Left renal pelvis (tissue), 4 donors: ENCODE measurements at places on chromosomes 1 and 21.

GRCh38 chr1:221274373-221274772 is 395.1 kb downstream of the HLX start:
- no peak for DNase-seq

DNA sequence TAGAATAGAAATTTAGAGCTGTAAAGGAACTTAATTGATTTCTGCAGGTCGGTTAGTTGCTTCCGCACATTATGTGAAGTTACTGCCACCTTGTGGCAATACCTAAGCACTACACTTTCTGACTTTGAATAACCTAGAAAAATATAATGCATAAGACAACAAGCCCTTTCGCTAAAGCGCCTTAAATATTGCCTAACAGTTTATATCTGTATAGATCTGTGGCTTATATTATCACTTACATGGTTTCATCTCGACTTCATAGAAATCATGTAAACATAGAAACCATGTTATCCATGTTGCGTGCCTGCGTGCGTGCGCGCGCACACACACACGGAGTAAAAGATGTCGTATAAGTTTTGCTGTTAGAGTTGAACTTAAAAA is 10.9 kb upstream of the IFI16 start:
- DNase-seq = peak; percentile 61

DNA sequence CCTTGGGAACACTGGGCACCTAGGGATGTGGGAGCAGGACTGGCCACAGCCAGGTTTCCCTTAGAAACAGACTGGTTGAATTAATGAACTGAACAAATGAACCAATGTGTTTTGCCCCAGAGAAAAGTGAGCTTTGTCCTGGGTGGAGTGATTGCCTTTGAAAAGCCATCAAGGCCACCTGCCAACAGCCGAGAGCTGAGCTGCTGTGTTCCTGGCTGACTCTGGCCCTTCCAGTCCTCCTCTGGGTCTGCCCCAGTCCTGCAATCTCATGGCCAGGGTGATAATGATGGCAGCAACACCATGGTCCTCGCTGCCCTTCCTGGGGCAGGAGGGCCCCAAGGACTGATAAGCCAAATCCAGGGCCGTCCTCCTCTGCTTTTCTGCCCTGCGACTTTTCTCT is 18.2 kb upstream of the GJA9 start:
- DNase-seq = no peak

DNA sequence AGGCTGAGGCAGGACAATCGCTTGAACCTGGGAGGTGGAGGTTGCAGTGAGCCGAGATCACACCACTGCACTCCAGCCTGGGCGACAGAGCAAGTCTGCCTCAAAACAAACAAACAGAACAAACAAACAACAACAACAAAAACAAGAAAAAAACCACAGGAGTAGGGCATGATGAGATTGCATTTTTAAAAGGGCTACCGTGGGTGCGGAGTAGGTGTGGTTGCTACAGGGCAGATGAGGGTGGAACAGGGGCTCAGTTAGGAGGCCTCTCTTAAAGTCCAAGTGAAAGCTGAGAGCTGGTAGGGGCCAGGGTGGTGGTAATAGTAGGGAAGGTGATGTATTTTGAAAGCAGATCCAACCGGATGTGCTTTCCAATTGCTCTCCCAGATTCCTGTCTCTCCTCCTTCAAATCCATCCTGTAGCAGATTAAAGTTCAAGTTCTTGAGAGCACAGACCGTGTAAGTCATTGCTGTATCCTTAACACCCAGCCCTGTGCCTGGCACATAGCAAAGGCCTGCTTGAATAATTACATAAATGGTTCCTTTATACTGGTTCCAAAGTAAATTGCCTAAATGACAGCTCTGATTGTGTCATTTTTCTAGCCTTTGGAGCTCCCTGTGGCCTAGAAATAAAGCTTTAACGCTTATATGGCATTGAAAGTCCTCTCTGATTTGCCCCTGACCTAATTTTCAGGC is 4.2 kb upstream of the LINGO4 start:
- no peak for DNase-seq

DNA sequence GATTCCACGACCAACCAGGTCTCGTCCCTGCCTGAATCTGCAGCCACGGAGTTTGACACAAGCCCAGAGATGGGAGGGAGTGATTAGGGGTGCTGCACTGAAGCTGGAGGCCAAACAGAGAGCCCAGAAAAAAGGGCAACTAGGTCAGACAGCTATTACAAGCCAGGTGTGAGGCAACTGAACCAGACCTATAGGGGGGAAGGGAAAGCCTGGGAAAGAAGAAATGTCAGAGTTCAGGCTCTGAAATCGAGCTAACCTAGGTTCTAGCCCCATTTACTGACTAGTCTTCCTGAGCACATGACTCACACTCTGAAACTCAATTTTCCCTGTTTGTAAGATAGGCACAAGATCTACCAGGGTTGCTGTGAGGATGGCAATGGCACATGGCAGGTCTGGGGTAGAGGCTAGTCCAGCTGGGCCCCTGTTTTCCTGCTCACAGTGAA is 1.7 kb downstream of the DHCR24 start:
- DNase-seq = no peak

- DNase-seq = no peak
Measured at GRCh38 chr21:41366522-41367151, 4.8 kb downstream of the MX2 start.

- DNase-seq = no peak
Measured at GRCh38 chr1:157597959-157598667, at the start of gene FCRL4. Gene FCRL4 (minus strand): TSS chr1:157598085. CDS start chr1:157597944, 141 bp downstream.

- DNase-seq = no peak
Measured at GRCh38 chr1:73097917-73098316, 815.6 kb upstream of the NEGR1 start.

DNA sequence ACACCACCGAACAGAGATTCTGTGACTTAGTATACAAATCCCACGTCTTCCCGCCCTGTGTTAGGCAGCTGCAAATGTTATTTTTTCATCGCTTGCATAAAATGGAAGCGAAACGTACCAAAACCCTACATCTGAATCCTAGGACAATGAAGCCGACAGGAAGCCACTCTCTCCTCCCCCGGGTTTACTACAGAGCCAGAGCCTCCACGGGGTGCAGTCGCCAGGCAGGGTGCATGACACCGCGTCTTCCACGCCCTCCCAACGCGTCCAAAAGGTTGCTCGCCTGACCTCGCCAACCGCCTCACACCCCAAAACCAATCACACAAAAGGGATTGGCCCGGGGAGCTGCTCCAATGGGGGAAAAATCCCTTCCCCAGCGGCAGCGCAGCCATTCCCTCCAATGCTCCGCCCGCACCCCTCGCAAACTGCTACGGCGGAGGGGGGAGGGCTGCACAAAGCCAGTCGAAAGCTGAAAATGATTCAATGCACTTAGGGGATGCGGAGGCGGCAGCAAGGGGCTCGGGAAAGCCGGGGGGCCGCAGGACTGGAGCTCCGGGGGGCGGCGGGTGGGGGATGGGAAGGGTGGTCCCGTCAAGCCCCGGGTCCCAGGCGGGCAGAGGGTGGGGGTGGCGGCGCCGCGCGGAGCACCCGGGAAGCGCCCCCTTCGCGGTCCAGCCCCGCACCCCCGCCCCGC is 701 bp downstream of the CEP170 start:
- no peak for DNase-seq

DNA sequence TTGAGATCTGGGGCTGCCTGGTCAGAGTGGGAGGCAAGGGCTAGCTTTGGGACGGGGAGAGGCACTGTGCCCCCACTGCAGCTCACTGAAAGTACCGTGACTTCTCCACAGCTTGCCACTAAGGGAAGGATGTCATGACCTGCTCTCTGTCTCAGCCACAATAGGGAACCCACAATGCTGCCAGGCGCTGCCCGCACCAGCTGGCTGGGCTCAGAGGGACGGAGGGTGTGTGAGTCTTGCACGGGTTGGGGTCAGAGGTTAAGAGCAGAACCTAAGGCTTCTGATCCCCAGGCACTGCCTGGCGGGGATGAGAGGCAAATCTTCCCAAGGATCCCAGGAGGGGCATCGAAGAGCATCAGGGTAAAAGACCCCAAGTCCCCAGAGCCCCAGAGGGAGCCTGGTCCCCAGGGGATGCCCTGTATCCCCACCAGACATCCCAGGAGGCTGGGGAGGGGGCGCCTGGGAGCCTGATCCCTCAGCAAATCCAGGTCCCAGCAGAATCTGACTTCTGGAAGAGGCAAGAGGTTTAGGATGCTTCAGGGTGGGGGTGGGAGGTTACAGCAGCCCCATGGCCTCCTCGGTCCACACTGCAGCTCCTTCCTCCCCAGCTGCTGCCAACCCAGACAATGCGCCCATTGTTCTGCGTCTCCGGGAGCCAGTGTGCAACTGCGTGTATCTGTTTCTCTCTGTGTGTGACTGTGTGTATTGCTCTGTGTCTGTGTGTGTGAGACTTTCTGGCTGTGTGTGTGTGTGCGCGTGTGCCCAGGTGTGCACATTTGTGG is 2.0 kb upstream of the MARCKSL1 start:
- no peak for DNase-seq

GRCh38 chr1:4033129-4033676 is 133.1 kb upstream of the C1orf174 start:
- no peak for DNase-seq

DNA sequence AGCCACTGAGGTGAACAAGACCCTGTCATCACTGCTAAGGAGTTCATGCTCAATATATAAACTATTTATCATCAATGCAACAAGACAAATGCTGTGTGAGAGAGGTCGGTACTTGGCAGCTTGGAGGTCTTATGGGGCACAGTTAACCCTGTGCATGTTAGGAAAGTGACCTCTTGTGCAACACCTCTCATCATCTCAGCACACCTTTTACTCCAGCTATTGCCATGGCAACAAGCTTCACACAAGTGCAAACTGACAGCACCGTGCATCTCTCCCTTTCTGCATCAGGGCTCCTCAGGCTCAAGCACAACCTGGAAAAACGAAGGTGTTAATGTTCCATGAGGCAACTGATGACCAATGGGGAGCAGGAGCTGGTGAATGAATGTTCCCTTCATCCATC is 14.7 kb upstream of the MYSM1 start:
- no peak for DNase-seq

- DNase-seq = no peak
Measured at GRCh38 chr1:212990276-212990675, 25.4 kb downstream of the ANGEL2 start.

DNA sequence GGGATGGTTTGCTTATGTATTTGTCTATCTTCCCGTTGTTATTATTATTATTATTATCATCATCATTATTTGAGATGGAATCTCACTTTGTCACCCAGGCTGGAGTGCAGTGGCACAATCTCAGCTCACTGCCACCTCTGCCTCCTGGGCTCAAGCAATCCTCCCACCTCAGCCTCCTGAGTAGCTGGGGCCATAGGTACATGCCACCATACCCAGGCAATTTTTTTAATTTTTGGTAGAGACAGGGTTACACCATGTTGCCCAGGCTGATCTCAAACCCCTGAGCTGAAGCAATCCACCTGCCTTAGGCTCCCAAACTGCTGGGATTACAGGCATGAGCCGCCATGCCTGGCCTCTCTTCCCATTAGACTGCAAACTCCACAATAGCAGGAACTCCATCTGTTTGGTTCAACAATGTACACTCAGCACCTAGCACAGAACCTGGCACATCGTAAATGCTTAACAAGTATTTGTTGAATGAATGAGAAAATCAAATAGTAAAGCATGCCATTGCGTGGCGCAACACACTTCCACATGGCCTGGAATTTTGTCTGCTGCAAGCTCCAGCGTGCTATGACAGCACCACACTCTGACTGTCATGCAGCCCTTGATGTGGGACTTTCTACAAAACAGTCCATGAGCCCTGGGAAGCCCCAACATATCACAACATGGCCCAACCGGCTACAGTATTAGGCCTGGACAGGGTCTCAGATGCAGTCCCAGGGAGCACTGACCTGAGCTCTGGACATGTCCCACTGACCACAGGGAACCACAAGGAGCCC is 3.8 kb upstream of the TINAGL1 start:
- no peak for DNase-seq

DNA sequence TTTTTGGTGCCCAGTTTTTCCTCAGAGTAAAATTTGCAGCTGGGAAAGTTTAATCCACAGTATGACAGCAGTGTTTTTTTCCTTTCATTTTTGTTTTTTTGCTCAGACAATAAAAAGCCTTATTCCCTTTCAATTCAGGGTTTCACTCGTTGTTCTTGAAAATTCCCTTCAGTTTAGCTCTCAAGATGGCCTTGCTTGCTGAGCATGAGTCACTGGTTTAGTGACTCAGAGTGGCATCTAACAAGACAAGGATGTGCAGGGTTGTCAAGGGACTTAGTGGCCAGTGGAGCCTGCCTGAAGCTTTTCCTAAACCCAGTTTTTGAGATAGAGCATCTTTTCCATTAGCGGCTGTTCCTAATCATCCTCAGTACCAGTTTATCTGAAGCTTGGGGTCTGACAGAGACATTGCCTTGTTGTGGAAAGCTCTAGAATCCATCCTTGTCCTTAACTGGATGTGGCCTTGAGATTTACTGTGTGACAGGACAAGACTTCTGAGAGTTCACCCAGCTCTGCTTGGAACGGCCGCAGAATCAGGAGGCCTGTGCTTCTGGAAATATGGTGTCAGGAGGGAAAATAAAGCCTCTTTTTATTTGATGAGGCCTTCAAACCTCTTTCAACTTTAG is 48.4 kb upstream of the DNAJC6 start:
- no peak for DNase-seq

DNA sequence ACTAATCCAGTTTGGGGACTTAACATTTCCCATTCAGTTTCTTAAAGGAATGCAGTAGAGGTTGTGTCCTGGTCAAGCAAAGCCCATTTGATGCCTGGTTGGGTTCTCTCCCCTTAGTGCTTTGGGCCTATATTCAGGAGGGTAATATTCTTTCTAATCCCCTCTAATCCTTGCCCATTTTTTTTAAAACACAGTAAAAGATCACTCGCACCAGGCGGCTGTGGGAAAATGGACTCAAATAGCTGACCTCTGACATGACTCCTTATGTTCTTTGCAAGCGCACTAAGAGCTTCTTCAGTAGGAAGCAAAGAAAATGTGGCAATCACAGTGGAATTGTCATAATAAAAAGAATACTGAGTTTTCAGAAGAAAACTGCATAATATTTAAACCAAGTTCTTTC is 49.9 kb downstream of the WNT2B start:
- DNase-seq = no peak

GRCh38 chr1:232452736-232453440 is 177.0 kb downstream of the SIPA1L2 start:
- no peak for DNase-seq

DNA sequence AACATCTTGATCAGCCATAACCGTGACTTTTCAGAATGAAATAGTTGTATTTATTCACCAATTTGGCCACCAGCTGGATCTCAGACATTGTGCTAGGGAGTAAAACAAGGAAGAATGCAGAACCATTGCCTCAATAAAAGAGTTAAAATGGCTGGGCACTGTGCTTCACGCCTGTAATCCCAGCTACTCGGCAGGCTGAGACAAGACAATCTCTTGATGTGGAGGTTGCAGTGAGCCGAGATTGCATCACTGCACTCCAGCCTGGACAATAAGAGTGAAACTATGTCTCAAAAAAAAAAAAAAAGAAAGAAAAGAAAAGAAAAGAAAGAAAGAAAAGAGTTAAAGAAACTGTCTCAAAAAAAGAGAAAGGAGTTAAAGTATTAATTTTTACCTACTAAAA is 199.5 kb downstream of the TPR start:
- no peak for DNase-seq

- no peak for DNase-seq
Measured at GRCh38 chr1:31828341-31828740, 12.5 kb upstream of the SPOCD1 start.

GRCh38 chr1:184419350-184420161 is 32.7 kb downstream of the C1orf21 start:
- no peak for DNase-seq
